Cerebellar cortex (tissue), 1 donor: ENCODE measurements at places on chromosomes 5 and 9.
A peak's percentile ranks its signal among the peaks of the same experiment; 100 is the strongest.

GRCh38 chr9:83622433-83622938 is 457 bp upstream of the IDNK start:
- DNase-seq: no peak

DNA sequence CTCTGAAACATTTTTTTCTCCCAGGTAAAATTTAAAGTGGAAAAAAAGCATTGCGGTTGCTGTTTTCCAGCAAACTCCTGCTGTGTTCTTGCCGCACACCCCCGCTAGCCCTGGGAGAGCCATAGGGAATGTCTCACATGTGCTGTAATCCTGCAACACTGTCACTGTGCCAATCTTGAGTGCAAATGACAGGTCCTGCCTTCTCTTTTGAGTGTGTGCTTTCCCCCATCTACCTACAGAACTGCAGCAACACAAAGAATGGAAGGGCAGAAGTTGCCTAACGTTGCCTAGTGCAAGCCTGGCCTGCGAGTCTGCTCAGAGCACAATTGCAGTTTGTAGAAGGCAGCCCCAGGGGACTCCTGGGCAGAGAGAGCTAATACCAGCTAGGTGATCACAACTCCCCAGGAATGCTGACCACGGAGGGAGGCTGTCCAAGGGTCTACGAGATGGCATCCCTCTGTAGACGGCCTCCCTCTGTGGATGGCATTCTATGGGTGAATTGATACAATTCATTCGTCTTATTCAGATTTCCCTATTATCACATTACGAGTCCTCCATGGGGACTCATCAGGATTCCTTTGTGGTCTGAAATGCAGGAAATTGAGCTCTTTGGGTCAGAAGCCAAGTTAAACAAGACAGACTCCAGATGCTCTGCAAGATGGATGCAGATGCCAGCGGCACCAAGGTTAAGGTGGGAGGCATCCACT is 172.6 kb upstream of the S1PR3 start:
- DNase-seq: no peak

GRCh38 chr5:163433271-163433670 is 4.1 kb upstream of the CCNG1 start:
- DNase-seq: no peak

GRCh38 chr5:157568720-157569119 is 6.9 kb downstream of the ADAM19 start:
- no peak for DNase-seq

DNA sequence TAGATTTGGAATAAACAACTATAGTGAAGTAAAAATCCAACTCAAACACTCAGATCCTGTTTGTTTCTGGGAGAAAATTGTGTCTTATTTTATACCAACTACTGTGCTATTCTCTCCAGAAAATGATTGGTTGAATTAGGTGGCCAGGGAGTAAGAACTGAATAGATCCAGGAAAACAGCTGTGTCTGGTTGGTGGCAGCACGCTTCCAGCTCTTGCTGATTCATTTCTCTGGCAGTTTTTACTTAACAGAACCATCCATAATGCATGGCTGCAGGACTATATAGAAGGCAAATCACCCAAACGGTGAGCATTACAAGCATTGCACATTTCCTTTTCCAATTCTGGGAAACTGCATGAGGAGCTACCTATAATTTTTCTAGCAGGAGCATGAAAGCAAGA is 29.5 kb downstream of the DMAC1 start:
- no peak for DNase-seq

GRCh38 chr5:72612810-72613209 is 105.6 kb upstream of the ZNF366 start:
- DNase-seq: no peak

DNA sequence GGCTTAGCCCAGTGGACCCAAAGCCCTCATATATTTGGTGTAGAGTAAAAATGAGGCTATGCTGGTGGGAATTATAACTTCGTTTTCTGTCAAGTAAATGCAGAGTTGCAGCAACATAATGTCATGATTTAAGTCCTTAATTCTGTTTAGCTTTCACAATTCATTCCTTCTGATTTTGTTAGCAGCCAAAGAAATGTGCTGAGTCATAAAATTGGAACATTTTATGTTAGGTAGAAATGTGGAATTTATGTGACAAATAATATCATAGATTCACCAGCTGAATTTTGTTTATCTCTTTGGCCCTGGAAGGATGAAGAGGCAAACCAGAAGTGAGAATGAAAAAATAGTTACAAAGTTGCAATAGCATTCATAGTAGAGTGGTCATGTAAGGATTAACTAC is 247.0 kb downstream of the TRPM3 start:
- DNase-seq: no peak

DNA sequence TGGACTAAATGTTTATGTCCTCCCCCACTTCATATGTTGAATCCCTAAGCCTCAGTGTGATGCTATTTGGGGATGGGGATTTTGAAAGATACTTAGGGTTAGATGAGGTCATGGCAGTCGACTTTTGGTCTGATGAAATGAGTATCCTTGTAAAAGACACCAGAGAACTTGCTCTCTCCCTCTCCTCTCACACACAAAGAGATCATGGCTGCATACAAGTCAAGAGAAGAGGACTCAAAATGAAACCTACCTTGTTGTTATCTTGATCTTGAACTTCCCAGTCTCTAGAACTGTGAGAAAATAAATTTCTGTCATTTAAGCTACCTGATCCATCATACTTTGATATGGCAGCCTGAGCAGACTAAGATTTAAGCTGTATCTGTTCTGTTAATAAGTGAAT is 144.0 kb upstream of the HAPLN1 start:
- DNase-seq: no peak

- no peak for DNase-seq
These were observed 42.1 kb downstream of the GABRA1 start for GRCh38 chr5:161889971-161890370.

DNA sequence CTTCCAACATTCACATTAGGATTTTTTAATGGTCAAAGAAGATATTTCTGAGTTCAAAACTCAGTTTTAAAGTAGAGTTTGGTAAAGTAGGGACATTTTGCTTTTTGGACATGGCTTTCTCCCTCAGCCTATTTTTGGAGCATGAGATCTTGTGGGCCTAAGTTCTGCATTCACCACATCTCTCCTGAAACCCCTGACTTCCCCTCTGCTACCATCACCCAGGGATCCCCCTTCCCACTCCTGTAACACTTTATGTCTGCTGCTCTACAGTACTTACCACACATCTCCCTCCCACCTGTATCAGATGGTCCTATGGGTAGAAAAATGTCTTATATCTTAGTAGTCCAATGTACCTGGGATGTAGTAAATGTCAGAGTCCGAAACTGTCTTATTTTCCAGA is 48.2 kb upstream of the JAK2 start:
- no peak for DNase-seq

GRCh38 chr5:137345396-137345795 is 153.7 kb downstream of the SPOCK1 start:
- DNase-seq: peak; percentile 38

DNA sequence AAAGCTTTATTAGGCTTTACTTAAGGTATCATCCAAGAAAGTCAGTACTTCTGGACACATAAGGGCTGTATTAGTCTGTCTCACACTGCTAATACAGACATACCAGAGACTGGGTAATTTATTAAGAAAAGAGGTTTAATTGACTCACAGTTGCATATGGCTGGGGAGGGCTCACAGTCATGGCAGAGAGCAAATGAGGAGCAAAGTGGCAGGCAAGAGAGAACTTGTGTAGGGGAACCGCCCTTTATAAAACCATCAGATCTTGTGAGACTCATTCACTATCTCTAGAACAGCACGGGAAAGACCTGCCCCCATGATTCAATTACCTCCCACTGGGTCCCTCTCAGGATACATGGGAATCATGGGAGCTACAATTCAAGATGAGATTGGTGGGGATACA is 49.2 kb upstream of the SLC44A1 start:
- DNase-seq: no peak

DNA sequence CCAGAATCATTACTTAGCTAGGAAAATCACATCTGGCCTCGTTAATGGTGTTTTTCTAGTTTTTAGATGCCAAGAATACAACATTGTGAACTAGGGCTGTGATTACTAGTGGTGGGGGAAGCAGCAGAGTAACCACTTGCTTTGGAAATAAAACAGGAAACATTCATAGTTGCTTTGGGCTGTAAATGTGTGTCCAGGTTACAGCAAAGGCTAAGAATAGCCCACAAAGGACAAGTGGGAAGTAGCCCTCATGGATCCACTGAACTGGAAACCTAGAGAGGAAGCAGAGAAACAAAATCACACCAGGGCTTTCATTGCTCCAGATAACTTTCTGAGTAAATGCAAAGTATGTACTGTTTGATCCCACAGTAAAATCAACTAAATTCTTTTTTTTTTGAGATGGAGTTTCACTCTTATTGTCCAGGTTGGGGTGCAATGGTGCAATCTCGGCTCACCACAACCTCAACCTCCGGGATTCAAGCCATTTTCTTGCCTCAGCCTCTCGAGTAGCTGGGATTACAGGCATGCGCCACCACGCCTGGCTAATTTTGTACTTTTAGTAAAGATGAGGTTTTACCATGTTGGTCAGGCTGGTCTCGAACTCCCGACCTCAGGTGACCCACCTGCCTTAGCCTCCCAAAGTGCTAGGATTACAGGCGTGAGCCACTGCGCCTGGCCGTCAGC is 56.2 kb upstream of the TNFSF15 start:
- no peak for DNase-seq

- DNase-seq: no peak
These were observed 58.7 kb upstream of the EPB41L4B start for GRCh38 chr9:109379513-109379912.

DNA sequence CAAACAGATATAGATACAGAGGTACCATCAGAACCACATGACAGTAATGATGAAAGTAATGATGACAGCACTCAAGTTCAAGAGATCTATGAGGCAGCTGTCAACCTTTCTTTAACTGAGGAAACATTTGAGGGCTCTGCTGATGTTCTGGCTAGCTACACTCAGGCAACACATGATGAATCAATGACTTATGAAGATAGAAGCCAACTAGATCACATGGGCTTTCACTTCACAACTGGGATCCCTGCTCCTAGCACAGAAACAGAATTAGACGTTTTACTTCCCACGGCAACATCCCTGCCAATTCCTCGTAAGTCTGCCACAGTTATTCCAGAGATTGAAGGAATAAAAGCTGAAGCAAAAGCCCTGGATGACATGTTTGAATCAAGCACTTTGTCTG is 69.2 kb downstream of the VCAN start:
- DNase-seq: no peak

DNA sequence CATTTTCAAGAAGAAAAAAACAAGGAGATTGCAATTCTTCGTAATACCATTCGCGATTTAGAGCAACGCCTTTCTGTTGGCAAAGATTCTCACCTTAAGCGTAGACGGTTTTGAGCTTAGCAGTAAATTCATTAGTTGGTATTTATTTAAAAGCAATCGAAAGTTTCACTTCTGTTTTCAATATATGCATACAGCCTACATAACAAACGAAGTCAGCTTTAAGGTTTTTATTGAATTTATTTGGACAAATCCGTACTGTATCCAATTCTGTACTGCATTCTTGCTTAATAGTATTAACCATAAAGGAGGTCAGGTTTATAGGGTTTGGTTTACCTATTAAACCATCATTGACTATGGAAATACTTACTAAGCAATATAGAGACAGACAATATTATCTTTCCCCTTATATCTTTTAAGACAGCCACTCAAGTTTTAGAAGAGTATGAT is 12.0 kb downstream of the SELENOP start:
- no peak for DNase-seq

GRCh38 chr5:86869268-86869667 is 251.5 kb downstream of the COX7C start:
- no peak for DNase-seq

- DNase-seq: peak; percentile 77
These were observed 24.6 kb downstream of the CDHR2 start for GRCh38 chr5:176573564-176574296.

GRCh38 chr5:158679221-158679641 is 420.5 kb downstream of the EBF1 start:
- DNase-seq: no peak

GRCh38 chr9:10079284-10079964 is 533.4 kb downstream of the PTPRD start:
- DNase-seq: no peak

- DNase-seq: no peak
These were observed 45.7 kb downstream of the STOM start for GRCh38 chr9:121324316-121324715.

DNA sequence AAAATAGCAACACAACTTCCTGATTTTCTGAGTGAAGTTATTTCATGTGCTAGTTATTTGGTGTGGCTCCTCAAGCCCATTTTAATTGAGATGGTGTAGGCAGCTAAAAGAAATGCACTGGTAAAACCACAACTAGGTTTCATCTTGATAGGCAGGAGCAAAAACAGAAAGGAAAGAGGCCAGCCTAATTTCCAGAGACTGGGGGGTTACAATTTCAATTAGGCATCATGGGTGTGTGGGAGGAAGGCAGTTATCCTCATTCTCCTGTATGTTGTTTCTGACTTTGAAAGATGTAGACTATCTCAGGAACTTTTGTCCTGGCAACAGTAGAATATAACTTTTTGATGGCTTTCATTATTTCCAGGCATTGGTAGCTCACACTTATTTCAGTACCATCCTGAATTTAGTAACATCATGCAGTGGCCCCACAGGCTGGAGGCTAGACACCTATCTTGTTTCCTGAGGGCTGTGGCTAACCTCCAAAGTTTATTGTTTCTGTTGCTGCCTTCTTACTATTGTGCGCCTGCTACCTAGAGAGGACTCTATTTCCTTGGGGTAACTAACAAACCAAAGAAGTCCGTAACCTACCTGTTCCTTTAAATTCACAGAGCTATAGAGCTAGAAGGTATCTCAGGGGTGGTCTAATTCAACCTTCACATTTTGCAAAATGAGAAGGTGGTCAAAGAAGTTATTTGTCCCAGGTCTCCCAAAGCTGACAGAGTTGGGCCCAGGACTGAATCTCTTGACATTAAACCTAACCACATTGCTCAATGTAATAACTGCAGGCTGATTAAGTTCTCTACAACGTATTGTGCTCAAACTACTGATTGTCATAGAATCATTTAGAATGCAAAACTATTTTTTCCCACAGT is 42.4 kb downstream of the FYB1 start:
- no peak for DNase-seq

DNA sequence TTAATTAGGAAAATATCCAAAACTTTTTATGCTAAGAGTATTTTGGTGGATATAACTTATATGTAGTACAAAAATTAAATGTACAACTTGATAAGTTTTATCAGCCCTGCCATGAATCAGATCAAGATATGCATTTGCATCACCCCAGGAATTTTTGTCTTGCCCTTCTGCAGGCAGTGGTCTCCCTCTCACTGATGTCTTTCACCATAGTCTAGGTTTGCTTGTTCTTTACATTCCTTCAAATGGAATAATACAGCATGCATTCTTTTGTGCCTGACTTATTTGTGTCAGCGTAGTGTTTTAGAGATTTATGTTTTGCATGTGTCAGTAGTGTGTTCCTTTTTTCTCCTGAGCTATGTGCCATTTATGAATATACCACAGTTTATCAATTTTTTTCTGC is 36.4 kb downstream of the RNF180 start:
- DNase-seq: no peak

DNA sequence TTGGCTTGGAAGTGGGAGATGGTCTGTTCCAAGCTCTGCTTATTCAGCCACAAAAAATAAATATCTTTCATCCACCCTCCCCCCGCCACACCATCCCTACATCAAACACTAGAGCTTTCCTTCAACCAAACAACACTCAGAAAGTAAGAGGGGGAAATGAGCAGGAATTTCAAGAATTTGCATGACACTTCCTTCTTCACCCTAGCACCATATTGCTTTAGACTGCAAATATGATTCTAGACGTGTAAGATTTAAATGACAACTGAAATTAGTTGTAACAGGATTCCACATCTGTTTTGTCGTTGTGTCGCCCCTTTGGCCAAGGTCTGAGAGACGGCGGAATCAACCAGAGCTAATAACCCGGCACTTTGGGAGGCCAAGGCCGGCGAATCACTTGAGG is 88.5 kb downstream of the NDFIP1 start:
- no peak for DNase-seq
